ENCODE measurements at places on chromosomes 7 and 10.
A peak's percentile ranks its signal among the peaks of the same experiment; 100 is the strongest.

GRCh38 chr7:112622159-112622715, 141.4 kb downstream of the LSMEM1 start:
- no peak for DNase-seq

GRCh38 chr10:101774589-101775272, 1.2 kb downstream of the FGF8 start:
- DNase-seq: no peak

DNA sequence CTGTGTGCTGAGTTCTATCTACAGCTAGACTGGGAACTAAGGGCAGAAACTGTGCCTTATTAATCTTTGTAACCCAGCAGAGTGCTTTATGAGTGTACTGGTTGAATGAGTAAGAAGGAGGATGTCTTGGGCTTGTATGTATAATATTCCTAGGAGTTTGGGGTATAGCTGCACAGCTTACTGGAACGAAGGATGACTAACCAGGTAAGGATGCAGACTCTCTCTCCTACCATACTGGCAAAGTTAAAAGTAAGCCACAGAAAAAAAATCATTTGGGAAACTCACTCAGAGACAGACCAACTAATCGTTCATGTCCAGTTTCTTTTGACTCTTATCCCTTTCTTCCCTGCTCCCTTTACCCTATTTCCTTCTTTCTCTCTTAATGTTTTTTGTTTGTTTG, 1.4 kb upstream of the DHTKD1 start:
- no peak for DNase-seq

- peak; percentile 20 for DNase-seq
These were observed 178.0 kb upstream of the MBL2 start for GRCh38 chr10:52950578-52950977.

DNA sequence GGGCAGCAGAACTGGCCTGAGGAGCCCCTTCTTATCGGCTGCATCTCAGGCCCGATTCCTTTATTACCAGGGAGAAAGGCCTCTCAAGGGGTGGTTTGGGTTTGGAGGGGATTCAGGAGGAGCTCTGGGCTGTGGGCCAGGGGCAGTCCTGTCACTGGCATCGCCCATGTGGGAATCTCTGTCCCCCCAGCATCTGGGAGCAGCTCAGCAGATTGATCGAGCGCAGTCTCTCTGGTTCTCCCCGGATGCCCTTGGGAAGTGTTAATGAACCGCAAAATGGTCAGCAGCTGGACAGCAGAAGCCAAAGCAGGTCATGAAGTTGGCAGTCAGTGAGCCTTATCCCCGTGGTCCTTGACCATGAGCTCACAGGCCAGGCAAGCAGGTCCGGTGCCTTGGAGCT, 104.4 kb upstream of the ANLN start:
- DNase-seq: no peak

GRCh38 chr7:107075863-107076574, 31.5 kb downstream of the PRKAR2B start:
- DNase-seq: no peak

GRCh38 chr10:103416436-103417147, 20.2 kb downstream of the PDCD11 start:
- DNase-seq: peak; percentile 80

DNA sequence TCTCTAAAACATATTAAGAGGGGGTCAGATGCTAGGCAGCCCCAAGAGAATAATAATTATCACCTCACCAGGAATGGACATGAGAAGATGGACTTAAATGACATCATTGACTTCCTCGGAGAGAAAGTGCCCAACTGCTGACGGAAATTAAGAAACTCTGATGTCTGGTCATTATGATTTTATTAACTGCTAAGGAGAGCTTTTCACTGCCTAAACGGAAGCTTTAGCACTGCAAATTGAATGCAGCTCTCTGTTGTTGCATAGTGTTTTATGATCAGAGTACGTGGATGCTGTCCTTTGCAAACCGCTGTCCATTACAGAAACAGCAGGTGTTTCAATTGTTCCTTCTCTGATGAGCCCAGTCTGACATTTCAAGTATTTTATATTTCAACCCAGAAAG, 89.4 kb upstream of the GALNT17 start:
- no peak for DNase-seq

GRCh38 chr10:119849944-119850343, 22.7 kb downstream of the MCMBP start:
- DNase-seq: no peak

GRCh38 chr10:85124603-85125051, 796.2 kb downstream of the CCSER2 start:
- no peak for DNase-seq

- DNase-seq: no peak
These were observed 14.7 kb downstream of the AHR start for GRCh38 chr7:17313194-17313593.

- DNase-seq: no peak
These were observed 35.3 kb downstream of the FOXL3 start for GRCh38 chr7:325051-325798.
